Inflammatory macrophage treated with lipopolysaccharide for 4 hours (primary cell): ENCODE measurements at places on chromosomes 1 and 21.
A peak's percentile ranks its signal among the peaks of the same experiment; 100 is the strongest.

DNA sequence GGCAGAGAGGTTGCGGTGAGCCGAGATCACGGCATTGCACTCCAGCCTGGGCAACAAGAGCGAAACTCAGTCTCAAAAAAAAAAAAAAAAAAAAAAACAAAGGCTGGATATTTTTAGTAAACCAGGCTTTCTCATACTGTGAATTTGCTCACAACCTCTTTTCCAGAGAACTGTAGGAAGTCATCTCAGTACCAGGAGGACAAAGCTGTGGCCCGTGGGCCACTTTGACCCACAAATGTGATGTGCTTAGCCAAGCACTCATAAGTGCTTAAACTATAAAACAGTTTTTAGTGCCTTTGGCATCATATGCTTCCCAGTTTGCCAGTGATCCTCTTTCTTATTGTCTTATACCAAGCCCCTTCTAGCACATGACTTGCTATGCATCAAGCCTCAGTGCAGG, 46.5 kb downstream of the RNF11 start:
- DNase-seq, result no peak

GRCh38 chr1:12615865-12616708, 1.9 kb downstream of the DHRS3 start:
- peak; percentile 79 for DNase-seq

DNA sequence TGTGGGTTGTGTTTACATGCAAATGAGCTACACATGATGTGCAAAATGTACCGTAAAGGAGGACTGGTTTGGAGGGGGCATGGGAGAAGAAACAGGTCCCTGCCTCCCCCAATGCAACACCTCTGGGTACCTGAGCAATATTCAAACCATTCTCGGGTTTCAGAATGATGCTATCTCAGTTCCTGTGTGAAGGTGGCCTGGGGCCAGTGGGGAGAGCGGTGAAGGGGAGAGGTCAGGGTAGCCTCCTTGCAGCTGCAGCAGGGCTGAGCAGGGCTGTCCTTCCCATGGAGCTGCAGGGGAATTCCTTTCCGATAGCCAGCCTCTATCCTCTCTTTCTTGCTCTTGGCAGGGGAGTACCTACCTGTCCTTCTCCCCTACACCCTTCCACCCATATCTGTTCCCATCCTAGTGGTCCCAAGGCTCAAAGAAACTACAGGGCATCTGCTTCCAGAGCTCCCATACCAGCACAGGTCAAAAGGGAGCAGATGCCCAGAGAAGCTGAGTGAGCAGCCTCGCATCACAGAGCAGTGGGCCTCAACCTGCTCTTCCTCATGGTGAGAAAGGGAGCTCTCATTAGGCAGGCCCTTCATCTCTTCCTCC, 11.9 kb downstream of the MEF2D start:
- DNase-seq, result no peak

DNA sequence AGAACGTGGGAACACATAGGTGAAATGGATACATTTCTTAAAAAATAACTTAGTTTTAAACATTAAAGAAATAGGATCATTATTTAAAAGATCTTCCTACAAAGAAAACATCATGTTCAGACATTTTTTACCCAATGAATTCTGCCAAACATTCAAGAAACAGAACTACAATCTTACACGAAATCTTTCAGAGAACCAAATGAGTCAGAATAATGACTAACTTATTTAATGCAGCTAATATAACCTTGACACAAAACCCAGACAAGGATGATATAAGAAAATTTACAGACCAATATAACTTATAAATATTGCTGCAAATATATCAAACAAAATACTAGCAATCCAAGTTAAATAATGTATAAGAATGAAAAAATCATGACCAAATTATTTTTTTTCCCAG, 220.1 kb upstream of the KCNK2 start:
- no peak for DNase-seq

- DNase-seq, result no peak
Observed at GRCh38 chr1:12769031-12769430, 4.5 kb upstream of the PRAMEF12 start.

DNA sequence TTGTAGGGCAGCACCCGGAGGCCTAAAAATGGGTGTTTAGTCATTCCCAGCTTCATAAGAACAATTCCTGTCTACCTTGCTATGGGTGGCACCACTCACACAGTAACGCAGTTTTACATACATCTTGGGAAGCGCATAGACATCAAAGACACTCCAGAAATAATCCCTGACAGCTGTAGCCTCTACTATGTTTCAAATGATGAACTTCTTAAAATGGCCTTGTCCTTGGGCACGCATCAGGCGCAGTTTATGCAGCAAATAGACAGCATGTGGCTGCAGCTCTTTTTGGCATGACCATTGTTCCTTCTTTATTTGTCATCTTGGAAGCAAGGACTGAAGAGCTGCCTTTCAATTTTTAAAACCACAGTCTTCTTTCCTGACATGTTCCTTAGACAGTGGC, 77.6 kb upstream of the CACYBP start:
- no peak for DNase-seq

DNA sequence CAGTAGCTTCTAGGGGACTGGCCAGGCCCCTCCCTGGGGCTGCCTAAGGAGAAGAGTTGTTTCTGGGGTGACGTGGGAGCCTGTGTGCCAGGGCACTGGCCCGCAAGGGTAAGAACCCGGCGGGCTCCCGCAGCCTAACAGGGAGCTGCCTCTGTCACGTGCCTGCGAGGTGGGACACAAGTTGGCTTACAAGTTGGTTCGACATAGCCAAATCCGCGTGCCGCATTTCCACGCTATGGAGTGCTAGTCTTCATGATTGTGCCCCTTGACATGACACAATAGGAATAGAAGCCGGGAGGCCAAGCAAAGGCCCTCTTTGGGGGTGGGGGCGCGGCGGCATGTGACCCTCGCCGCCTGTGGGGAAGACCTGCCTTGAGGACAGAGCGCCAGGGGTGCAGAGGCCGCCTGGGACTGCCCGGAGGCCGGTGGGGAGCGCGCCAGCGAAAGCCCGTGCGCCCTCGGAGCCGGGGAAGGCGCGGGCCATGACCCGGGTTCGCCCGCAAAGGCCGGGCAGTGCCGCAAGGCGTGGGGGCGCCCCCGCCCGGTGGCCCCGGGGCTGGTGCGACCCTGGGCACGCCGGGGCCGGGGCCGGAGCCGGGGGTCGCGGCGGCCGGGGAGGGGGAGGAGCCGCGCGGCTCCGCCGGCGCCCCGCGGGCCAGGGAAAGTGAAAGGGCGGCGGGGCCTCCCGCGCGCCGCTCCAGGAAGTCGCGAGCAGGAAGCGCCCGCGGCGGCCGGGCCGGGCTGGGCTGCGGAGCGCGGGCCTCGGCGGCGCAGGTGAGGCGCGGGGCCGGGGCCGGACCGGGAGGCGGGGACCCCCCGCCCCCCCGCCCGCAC, at the start of gene SLC37A1:
Gene SLC37A1, plus strand, starts transcription at position 702 of the 834 bp plus-strand sequence. CDS start 4,603 bp downstream, outside the sequence.
- peak; percentile 53 for DNase-seq

DNA sequence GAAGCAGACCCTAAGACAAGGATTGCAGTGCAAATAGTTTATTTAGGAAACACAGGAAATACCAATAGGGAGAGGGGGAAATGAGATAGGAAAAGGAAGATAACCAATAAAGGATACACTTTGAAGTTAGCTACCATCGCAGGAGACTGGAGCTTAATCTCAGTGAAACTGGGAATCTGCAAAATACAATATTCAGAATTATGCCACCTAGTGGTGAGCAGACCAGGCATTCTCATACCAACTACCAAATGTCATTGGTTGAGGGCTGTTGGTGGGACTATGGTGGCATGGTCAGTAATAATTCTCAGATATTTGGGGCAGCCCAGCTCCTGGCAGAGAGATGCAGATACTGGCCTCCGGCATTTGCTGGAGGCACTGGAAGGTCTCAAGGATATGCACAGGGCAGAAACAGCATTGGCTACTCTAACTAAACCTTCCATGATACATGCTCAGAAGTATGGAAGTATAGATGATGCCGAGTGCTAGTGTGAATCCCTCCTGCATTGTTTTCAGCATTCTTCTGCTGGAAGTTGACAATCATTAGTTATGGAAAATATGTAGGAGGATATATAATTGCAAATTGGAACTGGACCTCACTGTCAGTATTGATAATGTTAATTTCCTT, 11.8 kb upstream of the ZFP69B start:
- peak; percentile 44 for DNase-seq

GRCh38 chr1:41348394-41348793, 12.8 kb upstream of the FOXO6 start:
- DNase-seq, result no peak

GRCh38 chr1:201108614-201109013, 3.6 kb downstream of the CACNA1S start:
- DNase-seq, result no peak

GRCh38 chr1:31503570-31503969, 72.7 kb upstream of the TINAGL1 start:
- DNase-seq, result no peak

DNA sequence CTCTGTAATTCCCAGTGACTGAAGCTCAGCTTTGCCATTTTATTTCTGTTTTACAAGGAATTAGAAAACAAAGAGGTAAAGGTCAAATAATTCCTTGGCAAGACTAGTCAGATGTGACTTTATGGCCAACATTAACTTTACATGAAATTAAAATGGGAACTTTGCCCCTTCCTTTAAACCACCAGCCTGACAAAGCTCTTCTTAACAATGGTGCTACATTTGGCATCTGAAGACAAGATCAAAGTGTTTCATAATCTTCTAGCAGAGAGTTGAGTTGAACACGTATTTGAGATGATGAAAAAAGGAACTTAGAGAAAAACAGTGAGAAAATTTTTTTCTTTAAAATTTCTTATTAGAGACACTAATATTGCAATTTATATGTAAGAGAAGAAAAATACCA, 193.8 kb downstream of the AK5 start:
- peak; percentile 31 for DNase-seq
